ENCODE measurements at places on chromosomes 3 and 15.

GRCh38 chr3:31444220-31445142, 88.2 kb upstream of the STT3B start:
- no peak for DNase-seq

GRCh38 chr15:93312891-93313486, 224.0 kb upstream of the RGMA start:
- DNase-seq: no peak

DNA sequence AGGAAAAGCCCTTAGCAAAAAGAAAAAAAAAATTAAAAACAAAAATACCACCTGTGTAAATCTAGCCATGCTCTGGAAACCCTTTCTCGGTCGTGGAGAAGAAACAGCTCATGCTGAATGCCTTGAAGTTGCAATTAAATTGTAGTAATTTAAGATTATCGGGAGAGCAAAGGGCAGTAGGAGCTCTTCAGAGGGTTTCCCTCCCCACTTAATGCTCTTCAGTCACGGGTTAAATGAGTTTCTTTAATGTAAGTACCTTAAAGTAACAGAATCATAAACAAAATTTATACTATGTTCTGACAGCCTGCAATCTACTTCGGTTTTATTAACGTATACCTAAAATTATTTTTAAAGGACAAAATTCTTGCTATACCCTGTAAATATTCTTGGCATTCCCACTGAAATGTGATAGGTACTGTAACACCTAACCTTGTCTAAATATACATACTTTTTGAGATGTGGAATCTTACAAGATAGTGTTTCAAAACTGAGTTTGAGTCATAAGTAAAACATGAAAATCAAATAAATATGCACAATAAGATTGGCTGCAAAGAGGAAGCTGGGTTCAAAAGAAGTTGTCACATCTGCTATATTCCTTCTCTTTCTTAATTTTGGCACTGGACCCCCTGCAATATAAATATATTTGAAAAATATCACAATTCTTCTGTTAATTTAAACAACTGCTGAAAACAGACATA, 5.3 kb downstream of the FOXP1 start:
- no peak for DNase-seq

- no peak for DNase-seq
Observed at GRCh38 chr15:75921732-75922703, 18.3 kb downstream of the FBXO22 start.

DNA sequence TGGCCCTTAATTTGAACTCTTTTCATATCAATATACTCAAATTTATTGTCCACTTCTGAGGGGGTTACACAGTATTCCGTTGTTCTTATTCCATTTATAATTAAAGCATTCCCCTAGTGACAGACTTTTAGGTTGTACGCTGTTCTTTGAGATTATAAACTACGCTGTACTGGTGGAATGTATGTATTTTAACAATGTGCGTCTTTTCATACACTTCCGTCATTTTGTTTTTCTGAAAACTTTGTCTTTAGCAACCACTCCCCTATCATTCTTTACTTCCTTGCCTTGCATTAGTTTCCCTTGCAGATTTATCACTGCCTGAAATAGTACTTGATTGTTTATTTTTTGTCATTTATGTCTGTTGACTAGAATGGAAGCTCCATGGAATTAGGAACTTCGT, 137.0 kb downstream of the THRB start:
- no peak for DNase-seq

DNA sequence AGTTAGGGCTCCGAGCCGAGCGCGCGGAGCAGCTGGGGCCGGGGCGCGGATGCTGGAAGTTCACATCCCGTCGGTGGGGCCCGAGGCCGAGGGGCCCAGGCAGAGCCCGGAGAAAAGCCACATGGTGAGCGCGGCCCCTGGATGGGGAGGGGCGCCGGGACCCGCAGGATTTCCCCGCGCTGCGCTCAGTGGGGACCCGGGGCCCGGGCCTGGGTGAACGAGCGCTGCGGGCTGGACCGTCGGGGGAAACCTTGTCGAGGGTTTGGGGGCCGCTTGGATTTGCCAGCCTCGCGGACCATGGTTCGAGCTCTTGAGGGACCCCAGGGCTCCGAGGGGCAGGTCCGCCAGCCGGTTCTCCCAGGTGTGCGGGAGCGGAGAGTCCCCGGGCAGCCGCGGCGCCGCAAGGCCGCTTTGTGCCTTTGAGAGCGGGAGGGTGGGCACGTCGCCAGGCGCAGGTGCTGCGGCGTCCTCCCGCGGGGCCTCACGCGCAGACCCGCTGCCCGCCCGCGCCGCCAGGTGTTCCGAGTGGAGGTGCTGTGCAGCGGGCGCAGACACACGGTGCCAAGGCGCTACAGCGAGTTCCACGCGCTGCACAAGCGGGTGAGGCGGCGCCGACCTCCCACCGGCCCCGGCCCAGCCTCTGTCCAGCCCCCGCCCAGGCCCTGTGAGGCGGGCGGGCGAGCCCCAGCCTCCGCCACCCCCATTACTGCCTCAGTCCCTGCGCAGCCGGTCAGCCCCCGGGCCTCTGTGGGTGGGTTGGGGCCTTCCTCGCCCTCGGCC, at the start of gene SNX22:
Gene SNX22, plus strand, starts transcription at position 5 of the 780 bp plus-strand sequence. Its CDS starts 45 bp downstream, at position 50.
- DNase-seq: no peak

All from stimulated activated CD8-positive, alpha-beta memory T cell treated with anti-CD3 and anti-CD28 coated beads, Interleukin-7, amount 100 ng/mL, for 1 hour (primary cell).